HTR-8/SVneo (cell line): ENCODE measurements at places on chromosomes 1 and 21.

GRCh38 chr1:36846357-36846756 lies 188.0 kb downstream of the GRIK3 start:
- no peak for DNase-seq

DNA sequence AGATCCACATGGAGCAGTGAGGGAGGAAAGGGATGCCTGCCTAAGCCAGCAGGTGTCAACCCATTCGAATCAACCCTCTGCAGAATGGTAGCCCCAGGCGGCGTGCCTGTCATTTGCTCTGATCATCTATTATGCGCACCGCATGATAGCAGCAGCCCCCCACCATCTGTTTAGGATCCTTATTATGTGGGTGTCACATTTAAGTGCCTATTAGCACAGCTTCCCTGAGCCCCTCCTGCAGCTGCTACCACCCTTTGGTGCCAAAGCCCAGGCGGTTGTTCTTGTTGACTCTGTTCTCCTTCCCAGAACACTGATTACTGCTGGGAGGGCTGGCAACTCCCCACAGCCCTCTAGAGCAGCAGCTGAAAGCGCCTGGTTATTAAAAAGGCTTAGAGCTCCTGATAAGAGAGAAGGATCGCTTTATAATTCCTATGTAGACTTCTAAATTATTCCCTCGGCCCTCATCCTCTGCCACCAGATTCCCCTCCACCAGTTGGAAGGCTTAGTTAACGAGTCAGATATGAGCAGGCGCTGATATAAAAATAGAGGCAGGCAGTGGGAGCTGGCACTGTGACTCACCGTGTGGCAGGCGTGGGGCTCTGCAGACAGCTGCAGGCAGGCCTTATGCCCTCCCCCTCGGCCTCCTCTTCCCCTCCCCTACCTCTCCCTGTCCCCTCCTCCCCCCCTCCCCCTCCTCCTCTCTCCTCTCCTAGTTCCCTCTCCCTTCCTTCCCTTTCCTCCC lies 23.0 kb downstream of the ACTA1 start:
- DNase-seq: peak; percentile 88

DNA sequence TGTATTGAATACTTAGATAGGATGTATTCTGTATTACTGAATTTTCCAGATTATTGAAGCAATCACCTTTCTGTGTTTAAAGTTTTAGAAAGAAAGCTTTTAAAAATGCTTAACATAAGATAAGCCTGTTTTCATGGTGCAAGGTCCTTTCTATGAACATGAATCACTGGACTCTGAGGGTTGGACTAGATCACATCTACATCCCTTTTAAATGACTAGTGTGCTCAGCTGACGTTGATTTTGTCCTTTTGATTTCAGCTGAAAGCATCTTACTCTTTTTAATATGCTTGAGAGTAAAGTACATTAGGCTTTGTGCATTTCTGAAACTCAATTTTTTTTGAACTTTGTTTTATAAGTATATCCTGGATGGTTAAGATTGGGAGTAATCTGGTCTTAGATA lies 16.2 kb downstream of the MIER1 start:
- DNase-seq: no peak

- no peak for DNase-seq
These were observed 75.0 kb upstream of the BCAR3 start for GRCh38 chr1:93756657-93757056.

DNA sequence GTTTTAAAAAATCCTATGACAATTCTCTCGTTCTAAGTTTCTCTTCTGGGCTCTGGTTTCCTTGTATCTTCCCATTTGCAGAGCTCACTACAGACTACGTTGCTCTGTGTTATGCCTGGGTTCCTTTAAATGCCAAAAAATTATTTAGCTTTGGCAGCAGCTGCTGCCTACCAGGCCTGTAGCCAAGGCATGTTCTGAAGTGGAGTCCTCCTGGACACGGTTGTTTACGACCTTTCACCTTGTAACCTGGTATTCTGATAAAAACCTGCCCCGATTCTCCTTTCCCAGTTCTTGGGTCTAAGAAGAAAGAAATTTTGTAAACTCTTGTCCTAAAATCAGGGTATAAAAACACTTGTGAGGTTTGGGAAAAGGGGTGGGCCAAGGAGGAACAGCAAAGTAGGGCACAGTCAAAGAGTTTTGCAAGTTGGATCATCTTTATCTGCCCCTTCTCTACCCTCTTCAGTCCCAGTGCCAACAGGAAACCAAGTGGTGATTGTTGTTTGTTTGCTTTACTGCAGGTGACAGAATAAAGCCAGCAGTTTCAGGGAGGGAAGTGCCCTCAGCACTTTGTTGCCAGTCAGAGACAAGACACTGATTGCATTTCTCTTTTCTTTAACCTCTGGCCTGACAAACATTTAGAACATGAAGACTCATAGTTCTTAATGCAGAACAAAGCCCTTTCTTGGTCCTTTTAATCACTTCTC lies 3.1 kb upstream of the TXNIP start:
- no peak for DNase-seq

GRCh38 chr1:61101536-61101935 lies 19.2 kb downstream of the NFIA start:
- no peak for DNase-seq

DNA sequence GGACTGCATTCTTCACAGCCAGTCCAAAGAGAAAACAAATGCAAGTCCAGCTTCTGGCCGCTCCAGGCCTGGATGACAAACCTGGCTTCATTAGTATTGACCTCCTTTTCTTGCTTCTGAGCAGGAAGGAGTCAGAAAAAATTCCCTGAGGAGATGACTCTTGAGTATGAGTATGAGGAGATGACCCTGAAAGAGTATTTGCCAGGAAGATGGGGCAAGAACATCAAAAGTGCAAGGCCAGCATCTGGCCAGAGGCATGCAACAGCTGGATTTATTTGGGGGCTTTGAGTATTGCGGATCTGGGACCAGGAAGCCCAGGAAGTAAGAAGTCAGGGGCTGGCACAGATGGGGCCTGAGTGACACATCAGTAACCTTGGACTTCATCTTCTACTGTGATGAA lies 113.9 kb downstream of the GLIS1 start:
- no peak for DNase-seq

DNA sequence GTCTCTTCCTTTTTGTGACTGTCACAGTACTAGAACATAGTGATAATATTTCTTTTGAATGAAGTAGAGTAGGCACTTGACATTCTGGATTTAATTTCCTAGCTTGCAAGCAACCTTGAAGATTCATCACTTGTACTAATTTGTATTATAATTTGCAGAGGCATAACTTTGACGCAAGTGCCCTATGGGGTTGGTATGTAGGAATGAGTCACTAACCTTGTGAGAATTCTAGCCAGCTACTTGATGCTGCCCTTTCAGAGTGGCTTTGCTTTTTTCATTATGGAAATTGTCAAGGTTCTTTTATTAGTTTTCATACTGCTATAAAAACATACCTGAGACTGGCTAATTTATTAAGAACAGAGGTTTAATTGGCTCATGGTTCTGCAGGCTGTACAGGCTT lies 13.7 kb upstream of the DPH5 start:
- DNase-seq: no peak

GRCh38 chr1:240732390-240732789 lies 120.4 kb upstream of the GREM2 start:
- DNase-seq: peak; percentile 81

DNA sequence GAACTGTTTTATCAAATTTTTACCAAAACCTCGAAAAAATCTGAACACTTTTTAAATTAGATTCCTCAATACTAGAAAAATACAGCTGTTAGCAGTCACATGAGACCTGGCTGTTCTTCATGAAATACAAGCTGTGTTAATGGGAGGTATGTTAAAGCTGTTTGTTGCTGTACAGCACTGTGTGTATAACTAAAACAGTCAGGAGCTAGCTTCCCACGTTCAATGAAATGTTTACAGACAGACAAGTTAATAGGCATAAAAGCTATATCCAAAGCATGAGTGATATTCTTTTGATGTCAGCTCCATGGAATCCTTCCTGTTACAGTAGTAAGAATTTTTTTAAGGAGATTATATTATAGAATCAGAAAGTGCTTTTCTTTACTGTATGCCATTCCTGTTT lies 223.2 kb upstream of the FOXD3 start:
- no peak for DNase-seq

- peak; percentile 20 for DNase-seq
These were observed 255.9 kb downstream of the FAF1 start for GRCh38 chr1:50704126-50704525.

GRCh38 chr1:8862528-8862927 lies 16.0 kb downstream of the ENO1 start:
- no peak for DNase-seq

- DNase-seq: no peak
These were observed 67.0 kb upstream of the KLHDC7A start for GRCh38 chr1:18413541-18414305.

DNA sequence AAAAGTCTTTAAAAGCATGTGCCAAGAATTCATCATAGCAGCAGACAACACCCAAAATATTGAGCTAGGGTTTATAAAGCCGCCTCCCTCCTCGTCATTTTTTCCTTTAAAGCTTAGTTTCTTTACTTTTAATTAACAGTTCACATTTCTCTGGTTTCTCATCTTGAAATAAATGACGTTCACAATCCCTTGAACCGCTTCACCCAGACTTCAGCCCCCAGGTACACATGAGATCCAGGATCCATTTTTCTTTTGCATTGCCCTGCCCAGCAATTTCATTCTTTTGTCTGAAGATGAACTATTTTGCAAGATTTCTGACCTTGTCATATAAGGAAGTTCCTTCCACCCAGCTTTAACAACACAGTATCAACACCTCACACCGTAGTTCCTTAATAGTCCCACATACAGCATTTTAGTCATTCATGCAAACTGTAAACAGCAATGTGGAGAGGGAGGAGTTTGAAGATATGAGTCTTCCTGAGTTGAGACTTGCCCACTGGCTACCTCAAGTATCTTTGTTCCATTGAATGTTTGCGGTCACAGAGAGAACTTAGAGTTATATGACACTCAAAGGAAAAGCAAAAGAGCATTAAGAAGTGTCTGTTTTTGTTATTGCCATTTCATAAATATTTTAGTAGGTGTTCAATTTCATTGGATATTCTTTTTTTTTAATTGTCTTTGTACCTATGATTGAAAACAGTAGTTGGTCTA lies 35.3 kb upstream of the CACYBP start:
- no peak for DNase-seq

- DNase-seq: no peak
These were observed 15.5 kb upstream of the MTARC2 start for GRCh38 chr1:220732621-220733020.

- DNase-seq: no peak
These were observed 223.6 kb downstream of the SRGAP2C start for GRCh38 chr1:121408354-121408753.

DNA sequence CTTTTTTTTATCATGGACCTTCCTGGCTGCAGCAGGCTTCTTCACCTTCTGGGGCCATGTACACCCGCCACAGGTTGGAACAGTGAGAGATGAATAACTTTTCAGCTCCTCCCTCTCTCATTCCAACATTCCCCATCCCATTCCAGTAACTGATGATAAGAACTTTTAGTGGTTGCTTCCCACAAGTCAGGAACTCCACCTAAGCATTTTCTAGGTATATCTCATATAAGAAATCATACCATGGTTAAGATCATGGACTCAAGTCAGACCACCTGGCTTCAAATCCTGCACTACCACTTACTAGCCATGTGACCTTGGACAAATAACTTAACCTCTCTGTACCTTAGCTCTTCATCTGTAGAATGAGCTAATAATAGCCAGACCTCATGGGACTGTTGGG lies 42.5 kb upstream of the RGS8 start:
- DNase-seq: no peak

GRCh38 chr1:191290441-191290840 lies 812.8 kb upstream of the BRINP3 start:
- no peak for DNase-seq
